ENCODE measurements at places on chromosomes 5 and 9. TPM values are rescaled to one million over a fixed set of nuclear protein-coding genes. Genes with fewer than 3 reads are reported as not detected.

The SLCO6A1 gene
- not detected for total RNA-seq

The ZNF367 gene
- 38.4 TPM for total RNA-seq

The SEMA4D gene
- total RNA-seq, result 314 TPM

The OTULINL gene
- total RNA-seq, result 59.6 TPM

The ANKRD34B gene
- not detected for total RNA-seq

The SNX18 gene
- 19.3 TPM for total RNA-seq

The FOXD4L6 gene
- total RNA-seq, result not detected

The IL3 gene
- not detected for total RNA-seq

The ZSWIM6 gene
- 2.5 TPM for total RNA-seq

The SLC12A7 gene
- total RNA-seq, result 101 TPM

The PCDHA9 gene
- total RNA-seq, result not detected

The SGCD gene
- not detected for total RNA-seq

The GAPT gene
- total RNA-seq, result not detected

The FAM151B gene
- total RNA-seq, result not detected

The BBLN gene
- 105 TPM for total RNA-seq

The SLC34A3 gene
- not detected for total RNA-seq

The CBY3 gene
- not detected for total RNA-seq

The OR1J2 gene
- total RNA-seq, result not detected

The CCDC192 gene
- not detected for total RNA-seq

The ACSL6 gene
- total RNA-seq, result 20.8 TPM

The CTNNAL1 gene
- 21.8 TPM for total RNA-seq

The PCDHA1 gene
- not detected for total RNA-seq

The PFN3 gene
- total RNA-seq, result not detected

Measured in activated CD8-positive, alpha-beta T cell treated with anti-CD3 and anti-CD28 coated beads, Interleukin-2, amount 10 ng/mL, durations not matched to agents 7 days and 5 days (primary cell).